ENCODE measurements at places on chromosomes 2 and 18.

DNA sequence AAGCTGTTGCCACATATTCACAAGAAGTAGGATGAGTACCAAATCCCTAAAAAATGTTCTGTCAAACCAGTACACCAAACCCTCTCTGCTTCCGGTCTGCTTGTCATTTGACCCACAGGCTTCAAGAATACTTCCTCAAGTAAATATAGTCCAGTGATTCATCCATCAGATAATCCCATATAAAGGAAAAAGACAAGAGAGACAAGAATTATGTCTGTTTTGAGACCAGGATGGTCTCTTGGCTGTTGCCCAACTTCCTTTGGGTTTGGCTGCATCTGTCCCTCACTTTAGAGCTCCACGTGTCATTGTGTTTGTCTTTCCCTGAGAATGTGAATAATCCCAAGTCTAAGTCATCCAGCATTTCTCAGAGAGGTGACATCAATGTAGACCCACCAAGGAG is 91.5 kb upstream of the NRP2 start:
- no peak for DNase-seq

DNA sequence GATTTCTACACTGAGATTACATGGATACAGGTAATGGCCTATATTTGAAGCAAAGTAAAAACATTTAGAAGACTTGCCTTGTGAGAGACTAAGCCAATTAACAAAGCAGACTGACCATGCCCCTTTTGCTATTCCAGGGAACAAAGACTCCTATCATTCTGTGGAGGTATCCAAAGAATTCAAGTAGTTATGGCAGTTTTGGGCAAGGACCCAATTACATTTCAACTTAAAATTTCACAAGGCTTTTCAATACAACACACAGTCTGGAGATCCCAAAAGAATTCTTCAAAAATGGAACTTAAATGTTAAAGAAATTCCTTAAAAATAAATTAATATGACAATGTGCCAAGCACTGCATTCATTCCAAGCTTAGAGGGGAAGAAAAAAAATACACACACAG is 109.2 kb upstream of the CHRNA1 start:
- no peak for DNase-seq

DNA sequence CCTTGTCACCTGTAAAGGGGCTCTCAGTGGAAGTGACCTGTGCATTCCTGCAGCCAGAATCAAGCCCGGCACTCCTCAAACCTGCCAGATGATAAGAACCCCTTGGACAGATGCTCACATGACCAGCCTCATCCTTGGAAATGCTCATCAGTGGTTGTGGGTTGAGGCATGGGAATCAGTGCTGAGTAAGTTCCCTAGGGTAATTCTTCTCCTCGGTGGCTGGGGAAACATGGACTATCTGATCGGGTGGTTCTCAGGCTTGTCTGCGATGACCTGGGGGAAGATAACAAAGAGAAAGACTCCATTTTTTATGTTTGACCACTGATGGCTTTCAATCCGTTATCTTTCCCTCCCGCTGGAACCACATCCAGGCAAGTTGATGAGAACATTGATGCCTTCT is 84.0 kb downstream of the SPP2 start:
- peak; percentile 1 for DNase-seq

DNA sequence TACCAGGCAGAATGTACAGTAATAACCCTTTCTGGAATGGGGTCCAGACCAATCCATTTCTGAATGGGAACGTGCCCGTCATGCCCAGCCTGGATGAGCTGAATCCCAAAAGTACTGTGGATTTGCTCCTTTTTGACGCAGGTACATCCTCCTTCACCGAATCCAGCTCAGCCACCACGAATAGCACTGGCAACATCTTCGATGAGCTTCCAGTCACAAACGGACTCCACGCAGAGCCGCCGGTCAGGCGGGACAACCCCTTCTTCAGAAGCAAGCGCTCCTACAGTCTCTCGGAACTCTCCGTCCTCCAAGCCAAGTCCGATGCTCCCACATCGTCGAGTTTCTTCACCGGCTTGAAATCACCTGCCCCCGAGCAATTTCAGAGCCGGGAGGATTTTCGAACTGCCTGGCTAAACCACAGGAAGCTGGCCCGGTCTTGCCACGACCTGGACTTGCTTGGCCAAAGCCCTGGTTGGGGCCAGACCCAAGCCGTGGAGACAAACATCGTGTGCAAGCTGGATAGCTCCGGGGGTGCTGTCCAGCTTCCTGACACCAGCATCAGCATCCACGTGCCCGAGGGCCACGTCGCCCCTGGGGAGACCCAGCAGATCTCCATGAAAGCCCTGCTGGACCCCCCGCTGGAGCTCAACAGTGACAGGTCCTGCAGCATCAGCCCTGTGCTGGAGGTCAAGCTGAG is 89.6 kb downstream of the SH3BP4 start:
- DNase-seq = no peak

- no peak for DNase-seq
These were observed 11.3 kb upstream of the AGXT start for GRCh38 chr2:240857039-240858008.

GRCh38 chr2:78977661-78978145 is 47.8 kb upstream of the REG3G start:
- DNase-seq = no peak

DNA sequence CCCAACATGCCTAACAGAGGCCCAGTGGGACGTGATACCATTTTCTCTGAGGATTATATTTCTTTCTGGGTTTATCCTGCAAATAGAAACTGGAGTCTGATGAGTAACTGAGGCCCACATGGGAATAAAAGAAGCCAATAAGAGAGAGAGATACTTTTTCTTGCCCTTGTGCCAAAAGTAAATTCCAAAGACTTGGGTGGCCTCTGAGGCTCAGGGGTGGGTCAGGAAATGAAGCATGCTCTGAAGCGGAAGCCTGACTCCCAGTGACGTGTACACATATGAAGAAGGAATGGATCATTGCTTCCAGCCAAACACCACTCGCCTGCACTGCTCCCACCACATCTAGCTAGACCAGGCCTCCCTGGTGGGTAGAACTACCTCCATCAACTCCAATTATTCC is 273.6 kb upstream of the NCKAP5 start:
- no peak for DNase-seq

DNA sequence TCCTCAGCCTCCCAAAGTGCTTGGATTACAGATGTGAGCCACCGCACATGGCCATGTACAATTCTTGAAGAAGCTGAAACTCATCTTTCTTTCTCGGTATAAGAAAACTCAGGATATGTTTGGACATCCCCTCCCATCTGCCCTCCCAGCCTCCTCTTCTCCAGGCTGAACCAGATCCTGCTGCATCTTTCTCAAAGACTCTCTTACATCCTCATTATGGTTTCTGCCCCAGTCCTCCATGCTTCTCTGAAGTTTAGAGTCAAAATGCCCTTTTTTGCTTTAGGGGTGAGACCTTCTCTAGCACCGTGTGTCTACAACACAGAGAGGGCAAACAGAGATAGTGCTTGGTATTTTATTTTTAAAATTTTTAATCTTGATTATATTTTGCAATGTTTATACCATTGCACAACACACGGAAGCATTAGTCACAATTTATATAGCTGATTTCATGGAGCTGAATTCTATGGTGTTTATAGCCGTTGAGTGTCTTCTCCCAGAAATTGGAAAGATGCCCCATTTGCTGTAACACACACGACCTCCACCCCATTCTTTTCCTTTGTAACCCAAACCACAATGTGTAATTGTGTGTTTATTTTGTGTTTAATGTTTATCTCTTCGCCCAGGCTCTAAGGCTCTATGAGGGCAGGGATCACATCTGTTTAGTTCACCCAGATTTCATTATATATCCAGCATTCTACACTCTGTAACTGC is 206.0 kb upstream of the TNP1 start:
- no peak for DNase-seq

- DNase-seq = no peak
These were observed 162.1 kb downstream of the CPS1 start for GRCh38 chr2:210718503-210718902.

- DNase-seq = no peak
These were observed 647.6 kb upstream of the PKDCC start for GRCh38 chr2:41400088-41400665.

GRCh38 chr18:77250926-77251729 is 1.5 kb downstream of the GALR1 start:
- no peak for DNase-seq

- no peak for DNase-seq
These were observed 946.9 kb downstream of the CBLN2 start for GRCh38 chr18:71597219-71597618.

DNA sequence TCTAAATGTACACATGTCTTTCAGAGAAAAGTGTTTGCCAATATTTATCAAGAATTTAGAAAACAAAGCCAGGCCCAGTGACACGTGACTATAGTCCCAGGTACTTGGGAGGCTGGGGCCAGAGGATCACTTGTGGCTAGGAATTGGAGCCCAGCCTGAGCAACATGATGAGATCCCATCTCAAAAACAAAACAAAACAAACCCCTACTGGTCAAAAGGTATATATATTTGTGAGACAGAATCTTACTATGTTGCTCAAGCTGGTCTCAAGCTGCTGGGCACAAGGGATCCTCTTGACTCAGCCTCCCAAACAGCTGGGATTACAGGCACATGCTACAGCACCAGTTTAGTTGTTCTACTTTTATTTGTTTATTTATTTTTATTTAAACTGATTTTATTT is 79.2 kb downstream of the ZDBF2 start:
- DNase-seq = no peak

GRCh38 chr2:178392215-178392614 is 58.8 kb downstream of the PRKRA start:
- DNase-seq = no peak

- no peak for DNase-seq
These were observed 25.6 kb upstream of the GREB1 start for GRCh38 chr2:11508279-11508678.

- no peak for DNase-seq
These were observed 326.4 kb downstream of the EIPR1 start for GRCh38 chr2:3051266-3051665.

- DNase-seq = no peak
These were observed 37.9 kb downstream of the MCFD2 start for GRCh38 chr2:46877619-46878113.

DNA sequence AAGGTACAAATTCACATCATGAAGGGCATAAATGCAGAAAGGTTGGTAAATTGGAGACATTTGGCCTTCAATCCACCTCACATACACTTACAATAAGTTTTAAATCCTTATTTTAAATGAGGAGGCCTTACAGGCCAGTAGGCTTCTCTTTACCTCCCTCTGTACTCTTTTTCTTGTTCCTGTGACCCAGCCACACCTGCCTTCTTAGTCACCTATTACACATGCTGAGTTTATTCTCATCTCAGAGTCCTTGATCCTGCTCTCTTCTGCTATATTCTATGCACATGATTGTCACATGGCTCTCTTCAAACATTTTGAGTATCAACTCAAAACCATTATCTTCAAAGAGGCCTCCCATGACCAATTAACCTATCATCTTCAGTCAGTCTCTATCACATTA is 491.5 kb downstream of the SATB2 start:
- no peak for DNase-seq

- no peak for DNase-seq
These were observed 43.0 kb downstream of the SERPINB7 start for GRCh38 chr18:63818212-63818611.

DNA sequence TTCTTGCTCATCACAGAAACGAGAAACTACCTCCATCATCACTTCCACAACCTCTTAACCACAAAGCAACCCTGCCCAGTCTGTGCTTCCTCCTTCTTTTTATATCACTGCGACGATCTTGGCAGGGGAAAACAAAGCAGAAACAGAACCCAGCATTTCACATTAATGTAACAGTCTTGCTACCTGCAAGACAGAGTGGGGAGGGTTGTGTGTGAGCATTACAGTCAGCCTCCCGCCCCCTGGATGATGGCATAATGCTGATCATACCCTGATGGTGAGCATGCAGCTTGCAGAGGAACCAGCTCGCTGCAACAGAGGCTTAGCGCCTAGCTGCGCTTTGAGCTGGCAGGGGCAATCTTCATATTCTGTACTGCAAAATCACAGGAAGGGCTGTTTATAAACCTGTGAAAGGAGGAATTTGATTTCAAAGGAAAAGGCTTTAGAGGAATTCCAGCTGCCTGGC is 376.1 kb downstream of the IRS1 start:
- DNase-seq = peak; percentile 72

GRCh38 chr2:134500211-134500935 is 218.4 kb downstream of the TMEM163 start:
- DNase-seq = no peak

DNA sequence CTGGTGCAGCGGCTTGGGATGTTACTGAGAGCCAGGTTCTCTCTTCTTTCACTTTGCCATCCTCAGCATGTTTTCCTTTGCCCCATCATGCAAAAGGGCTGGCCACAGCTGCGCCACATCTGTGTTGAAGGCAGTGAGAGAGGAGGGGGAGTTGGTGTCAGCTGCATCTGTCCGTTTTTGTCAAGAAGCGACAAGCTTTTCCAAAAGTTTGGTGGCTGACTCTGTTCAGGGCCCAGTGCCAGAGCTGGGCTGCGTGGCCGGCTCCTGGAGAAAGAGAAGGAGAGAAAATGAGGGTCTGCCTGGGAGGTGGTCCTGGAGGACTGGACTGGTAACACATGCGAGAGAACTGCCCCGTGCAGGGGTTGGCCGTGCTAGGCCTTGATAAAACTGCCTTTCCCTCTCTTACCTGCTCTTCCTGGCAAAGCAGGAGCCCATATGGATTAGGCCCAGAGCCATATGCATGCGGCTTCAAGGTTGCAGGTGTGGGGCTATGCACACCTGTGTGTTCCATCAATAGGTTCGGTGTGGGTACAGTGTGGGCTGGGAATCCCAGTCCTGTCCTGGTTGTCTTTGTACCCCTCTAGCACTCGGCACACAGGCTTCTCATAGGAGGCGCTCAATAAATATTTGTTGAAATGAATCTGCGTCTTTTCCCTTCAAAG is 9.0 kb downstream of the RNF144A start:
- DNase-seq = no peak

DNA sequence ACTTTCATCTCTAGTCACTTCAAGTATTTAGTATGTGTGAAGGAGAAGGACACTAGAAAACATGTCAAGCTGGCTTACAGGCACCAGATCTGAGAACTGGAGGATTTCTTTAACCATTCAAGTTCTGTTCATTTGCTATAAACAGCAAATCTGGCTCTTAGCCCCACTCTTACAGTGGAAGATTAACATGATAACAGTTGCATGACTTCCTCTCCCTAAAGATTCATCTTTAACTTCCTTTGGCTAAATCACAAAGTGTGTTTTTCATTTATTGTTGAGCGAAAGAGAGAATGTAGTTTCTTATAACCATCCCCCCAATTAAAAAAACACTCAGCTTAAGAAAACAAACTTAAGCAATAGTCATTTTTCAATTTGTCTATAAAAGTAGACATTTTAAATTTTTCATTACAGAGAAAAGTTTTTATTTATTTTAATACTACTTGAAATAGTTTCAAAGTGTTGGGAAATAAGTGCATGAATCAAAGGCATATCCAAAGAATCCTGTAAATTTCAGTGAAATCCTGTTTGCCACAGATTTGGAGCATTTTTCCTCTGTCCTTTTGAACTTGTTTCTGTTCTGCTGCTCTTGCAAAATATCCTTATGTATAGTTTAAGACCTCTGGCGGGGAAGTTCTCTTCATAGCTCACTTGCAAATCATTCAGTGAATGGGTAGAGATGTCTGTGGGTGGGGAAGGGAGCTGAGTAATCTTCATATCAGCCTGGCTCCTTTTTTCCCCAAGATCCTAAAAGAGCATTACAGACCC is 241.0 kb upstream of the RBBP8 start:
- DNase-seq = no peak
